ENCODE measurements at places on chromosomes 13 and 19.

DNA sequence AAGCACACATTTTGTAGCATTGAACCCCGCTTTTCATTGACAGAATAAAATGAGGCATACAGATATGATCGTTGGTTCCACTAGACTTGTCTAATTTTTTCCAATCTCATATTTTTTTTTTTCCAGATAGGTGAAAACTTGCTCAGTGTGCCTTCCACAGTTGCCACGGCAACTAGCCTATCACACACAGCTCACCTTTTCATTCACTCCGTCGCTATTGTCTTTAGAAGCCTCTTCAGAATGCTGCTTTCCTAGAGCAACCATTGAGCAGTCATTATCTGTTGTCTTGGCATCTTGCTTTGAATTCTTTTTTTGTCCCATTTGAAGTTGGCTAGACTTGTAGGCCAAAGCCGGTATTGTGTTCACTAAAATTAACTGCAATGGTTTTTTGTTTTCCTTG, 37.7 kb upstream of the ESD start:
- no peak for DNase-seq

- no peak for DNase-seq
These were observed 31.2 kb upstream of the ANKRD10 start for GRCh38 chr13:110945928-110946570.

DNA sequence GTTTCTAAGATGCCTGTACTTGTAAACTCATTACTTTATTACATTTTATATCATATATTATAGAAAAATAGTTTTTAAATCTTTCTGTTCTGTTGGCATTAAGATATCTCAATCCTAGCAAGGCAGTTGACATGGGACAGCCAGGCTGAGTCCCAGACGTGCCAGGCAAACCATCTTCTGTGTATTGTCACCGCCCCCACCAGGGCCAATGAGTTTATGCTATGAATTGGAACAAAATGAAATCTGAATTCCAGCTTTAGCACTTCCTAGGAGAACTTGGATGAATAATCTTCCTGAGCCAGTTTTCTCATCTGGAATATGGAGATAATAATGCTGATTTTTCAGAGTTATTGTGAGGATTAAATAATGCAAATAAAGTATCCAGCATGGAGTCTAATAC, 79.9 kb upstream of the GSX1 start:
- DNase-seq: no peak

- DNase-seq: no peak
These were observed 34.2 kb downstream of the THSD1 start for GRCh38 chr13:52371736-52372247.

DNA sequence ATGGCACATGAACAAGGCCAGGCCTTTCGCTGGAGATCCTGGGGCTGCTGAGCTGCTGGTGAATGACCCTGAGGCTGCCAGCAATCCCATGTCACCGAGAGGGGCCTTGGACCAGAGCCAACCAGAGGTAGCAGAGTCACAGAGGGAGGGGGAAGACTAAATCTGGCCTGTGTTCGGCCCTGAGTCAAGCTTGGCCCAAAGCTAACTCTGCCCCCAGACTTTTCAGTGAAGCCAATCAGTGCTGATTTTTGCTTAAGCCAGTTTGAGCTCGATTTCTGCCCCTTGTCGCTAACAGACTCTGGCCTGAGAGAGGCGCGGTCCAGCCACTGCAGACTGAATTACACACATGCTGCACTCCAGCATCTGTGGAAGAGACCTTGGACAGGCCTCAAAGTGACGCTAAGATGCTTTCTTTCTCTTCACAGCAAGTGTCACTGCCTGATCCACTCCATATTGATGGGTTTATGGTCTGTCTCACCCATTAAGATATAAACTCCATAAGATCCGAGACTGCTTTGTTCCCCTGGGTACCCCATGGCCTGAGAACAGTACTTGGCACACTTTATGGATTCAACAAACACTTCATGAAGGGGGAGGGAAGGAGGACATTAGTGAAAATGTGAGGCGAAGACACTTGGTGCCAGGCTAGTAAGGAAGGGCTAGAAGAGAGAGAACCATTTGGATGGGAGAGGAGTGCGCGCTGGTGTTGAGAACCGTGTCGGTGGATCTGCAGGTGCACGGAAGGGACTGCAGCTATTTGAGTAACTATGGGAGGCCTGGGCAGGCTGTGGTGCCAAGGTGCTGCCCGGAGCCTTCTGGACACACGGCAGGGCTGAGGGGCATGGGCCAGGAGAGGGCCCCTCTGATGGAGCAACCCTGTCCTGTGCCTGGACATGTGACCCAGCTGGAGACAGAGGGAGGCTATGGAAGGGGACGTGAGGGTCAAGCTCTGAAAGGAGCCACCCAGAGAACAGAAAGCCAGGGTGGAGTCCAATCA, 17.6 kb downstream of the RANBP3 start:
- no peak for DNase-seq

- no peak for DNase-seq
These were observed 4.9 kb downstream of the ERICH4 start for GRCh38 chr19:41447732-41448332.

DNA sequence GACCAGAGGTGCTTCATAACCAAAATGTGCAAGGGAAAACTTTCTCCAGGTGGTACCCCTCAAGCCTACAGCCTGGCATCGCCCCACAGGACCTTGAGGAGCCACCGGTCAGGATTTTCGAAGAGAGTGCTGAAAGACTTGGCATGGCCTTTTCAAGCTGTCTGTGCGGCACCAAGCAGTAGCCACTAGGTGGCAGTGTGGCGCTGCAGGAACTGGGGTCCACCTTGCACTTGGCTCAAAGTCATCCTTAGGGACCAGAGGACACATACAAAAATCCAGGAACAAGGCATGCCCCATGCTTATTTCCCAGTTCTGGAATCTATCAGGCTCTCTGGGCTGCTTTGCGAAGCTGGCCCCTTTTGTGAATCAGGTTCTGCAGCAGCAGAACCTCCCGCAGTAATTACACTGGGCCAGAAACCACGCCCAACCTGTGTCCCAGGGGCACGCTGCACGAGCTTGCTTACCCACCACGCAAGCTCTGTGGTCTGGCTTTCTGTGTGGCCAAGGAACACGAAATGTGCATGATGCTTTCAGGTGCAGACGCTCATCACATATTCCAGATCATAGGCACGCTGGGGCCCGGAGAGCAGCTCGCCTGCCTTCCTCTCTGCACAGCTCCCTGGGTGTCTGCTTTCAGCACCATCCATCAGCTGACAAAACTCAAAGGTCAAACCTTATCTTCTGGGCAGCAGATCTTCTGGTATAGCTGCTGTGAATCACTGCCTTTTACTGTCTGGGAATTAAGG, 87.2 kb downstream of the SLC7A1 start:
- DNase-seq: peak; percentile 80

DNA sequence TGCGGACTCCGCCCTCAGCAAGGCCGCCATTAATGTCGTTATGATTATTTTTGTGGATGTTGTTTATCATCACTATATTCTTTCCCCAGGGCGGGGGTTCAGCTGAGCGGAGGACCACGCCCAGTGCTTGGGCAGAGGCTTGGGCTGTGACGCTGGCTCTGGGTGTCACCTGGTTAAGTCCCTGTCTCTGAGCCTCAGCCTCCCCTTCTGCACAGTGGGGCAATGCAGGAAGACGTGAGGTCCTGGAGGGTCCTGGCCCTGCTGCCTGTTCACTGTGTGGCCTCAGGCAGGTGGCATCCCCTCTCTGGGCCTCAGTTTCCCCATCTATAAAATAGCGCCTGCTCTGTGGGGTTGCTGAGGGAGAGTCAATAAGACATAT, 32.5 kb downstream of the NFIC start:
- DNase-seq: no peak

GRCh38 chr13:20126541-20127261, 34.2 kb downstream of the GJA3 start:
- DNase-seq: no peak

DNA sequence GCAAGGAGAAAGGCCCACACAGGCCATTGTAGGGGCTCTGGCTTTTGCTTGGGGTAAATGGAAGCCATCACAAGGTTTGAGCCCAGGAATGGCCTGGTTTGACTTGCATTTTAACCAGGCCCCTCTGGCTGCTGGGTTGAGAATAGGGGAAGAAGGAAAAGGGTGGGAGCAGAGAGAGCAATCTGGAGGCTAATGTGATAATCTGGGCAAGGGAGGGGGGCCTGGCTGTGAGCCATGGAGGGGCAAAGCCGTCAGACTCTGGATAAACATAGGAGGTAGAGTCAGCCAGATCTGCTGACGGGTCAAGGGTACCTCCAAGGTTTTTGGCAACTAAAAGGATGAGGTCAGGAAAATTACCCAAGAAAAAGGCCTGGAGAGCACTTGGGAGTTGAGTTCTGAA, 41.6 kb downstream of the RFX2 start:
- DNase-seq: no peak

- DNase-seq: no peak
These were observed 2.0 kb upstream of the USF2 start for GRCh38 chr19:35266520-35267352.

GRCh38 chr13:92900446-92900845, 326.2 kb upstream of the GPC6 start:
- DNase-seq: no peak

DNA sequence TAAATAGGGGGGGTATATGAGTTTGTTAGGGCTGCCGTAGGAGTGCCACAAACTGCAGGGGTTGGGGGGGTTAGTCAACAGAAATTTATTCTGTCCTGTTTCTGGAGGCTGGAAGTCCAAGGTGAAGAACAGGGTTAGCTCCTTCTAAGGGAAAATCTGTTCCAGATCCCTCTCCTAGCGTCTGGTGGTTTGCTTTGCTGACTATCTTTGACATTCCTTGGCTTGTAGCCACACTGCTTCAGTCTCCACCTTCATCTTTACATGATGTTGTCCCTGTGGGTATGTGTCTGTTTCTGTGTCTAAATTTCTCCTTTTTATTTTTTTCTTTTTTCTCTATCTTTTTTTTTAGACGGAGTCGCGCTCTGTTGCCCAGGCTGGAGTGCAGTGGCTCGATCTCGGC, 8.1 kb upstream of the ICAM1 start:
- DNase-seq: no peak

GRCh38 chr19:2327773-2328400, 499 bp downstream of the LSM7 start:
- peak; percentile 60 for DNase-seq

DNA sequence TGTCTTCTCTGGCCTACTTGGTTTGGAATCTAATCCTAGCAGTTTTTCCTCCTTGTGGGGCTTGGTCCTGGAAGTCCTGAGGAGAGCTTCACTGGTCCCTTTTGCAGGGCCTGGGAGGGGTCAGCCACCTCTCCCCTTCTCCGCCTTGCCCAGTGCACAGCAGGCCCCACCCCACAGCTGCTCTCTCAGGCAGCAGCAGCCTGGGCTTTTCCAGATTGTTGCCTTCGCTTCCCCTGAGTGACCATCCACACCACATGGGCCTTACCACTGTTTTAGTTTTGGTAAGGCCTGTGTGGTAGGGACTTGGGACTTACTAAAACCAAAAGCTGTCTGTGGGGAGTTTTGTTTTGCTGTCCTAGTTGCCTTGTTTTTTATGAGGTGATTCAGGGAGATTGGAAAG, 11.5 kb downstream of the MPHOSPH8 start:
- DNase-seq: no peak

DNA sequence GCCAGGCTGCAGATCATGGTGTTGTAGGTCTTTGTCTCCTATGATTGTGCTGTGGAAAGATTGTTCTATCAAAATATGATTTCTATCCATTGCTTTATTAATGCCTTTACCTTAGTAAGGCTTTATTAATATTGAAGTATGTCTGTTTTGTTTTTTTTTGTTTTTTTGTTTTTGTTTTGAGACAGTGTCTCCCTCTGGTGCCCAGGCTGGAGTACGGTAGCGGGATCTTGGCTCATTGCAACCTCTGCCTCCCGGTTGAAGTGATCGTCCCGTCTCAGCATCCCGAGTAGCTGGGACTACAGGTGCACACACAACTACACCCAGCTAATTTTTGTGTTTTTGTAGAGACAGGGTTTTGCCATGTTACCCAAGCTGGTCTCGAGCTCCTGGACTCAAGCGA, 7.7 kb downstream of the IRGC start:
- DNase-seq: no peak

GRCh38 chr13:78601124-78601873, 2.1 kb downstream of the POU4F1 start:
- DNase-seq: no peak

GRCh38 chr13:106471957-106472543, 63.4 kb downstream of the EFNB2 start:
- DNase-seq: no peak

- no peak for DNase-seq
These were observed 10.1 kb upstream of the SHISA2 start for GRCh38 chr13:26061947-26062346.

- no peak for DNase-seq
These were observed 7.4 kb downstream of the ACP5 start for GRCh38 chr19:11570039-11570462.

- no peak for DNase-seq
These were observed 386 bp downstream of the VAV1 start for GRCh38 chr19:6772866-6773322.

DNA sequence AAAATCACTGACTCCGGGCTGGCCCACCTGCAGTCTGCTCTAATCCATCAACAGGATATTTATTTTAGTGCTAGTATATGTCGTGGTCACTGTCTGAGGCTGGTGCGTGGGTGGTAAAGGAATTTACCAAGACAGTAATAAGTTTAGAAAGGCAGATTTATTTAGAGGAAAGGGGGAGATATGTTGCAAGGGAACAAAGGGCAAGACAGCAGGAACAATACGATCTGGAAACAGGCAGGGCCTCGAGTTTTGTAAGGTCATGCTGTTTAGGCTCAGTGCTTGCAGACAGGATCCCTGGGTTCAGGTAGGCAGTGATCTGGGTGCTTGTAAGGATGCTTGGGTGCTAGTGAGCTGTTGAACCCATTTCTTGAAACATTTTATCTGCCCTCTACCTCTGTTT, 748.2 kb upstream of the SLITRK5 start:
- no peak for DNase-seq

DNA sequence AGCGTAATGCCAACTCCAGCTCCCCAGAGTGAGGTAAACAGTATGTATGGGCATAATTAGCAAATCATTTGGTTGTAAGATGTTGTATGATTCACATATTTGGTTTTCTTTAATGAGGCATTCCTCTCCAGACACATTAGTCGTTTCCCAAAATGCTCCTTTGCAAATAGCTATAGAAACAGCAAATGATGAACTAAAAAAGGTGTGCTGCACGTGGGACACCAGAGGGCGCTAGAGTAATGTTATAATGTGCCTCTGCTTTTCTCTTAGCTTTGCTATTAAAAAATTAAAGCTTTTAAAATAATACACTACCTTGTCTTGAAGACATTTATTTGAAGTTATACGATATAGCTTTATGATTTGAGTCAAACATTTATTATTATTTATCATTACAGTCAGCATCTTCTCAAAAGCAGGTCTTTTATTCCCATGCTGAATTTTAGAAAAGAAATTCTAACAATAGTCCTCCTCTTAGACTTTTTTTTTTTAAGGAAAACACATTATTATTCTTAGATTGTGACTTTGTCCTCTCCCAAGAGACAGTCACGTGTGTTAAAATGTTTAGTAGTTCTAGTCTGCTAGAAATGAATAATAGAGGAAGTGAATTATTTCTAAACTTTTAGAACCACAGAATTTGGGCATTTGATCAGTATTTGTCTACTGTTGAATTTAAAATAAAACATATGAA, 121.6 kb upstream of the FRY start:
- no peak for DNase-seq
